ENCODE measurements at places on chromosomes 6 and 20. TPM values are rescaled to one million over a fixed set of nuclear protein-coding genes. Genes with fewer than 3 reads are reported as not detected.

The MAD2L1BP gene
- 44.5 TPM for total RNA-seq

- DNase-seq, result no peak
Observed at GRCh38 chr6:25229671-25230321, 49.4 kb upstream of the CARMIL1 start.

GRCh38 chr20:16064989-16065707 lies 508.1 kb downstream of the KIF16B start:
- no peak for DNase-seq

The SOBP gene
- total RNA-seq, result not detected

DNA sequence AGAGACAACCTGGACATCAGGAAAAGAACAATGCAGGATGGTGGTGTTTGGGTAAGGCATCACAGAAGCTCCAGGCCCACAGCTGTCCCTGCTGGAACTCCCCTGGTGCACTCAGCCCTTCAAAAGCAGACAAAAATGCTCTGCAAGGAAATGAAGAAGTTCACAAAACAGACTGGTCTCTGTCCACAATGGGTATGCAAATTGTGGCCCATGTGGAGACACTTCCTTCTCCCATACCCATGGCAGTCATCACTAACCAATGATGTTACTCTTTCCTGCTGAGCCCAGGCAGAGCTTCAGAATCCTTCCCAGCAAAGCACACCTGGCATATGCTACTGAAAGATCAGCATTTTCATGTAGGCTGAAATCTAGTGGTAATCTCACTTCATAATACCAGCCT lies 42.6 kb upstream of the PXDC1 start:
- DNase-seq, result no peak

DNA sequence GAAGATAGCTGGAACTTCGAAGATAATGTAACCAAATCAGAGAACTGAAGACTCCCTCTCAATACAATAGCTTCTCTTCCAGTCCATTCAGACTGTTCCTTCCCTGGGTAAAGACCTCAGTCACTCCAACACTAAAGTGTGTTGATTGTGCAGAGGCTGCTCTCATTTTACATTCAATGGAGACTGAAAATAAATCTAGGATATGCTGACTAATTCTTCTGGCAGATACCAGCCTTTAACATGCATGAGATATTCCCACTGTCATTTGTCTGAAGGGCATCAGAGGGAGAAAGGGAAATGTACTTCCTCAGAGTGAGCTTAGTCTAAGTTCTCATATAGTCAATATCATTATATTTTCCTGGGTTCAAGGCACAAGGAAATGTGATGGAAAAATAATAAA lies 166.4 kb upstream of the IRAK1BP1 start:
- DNase-seq, result no peak

DNA sequence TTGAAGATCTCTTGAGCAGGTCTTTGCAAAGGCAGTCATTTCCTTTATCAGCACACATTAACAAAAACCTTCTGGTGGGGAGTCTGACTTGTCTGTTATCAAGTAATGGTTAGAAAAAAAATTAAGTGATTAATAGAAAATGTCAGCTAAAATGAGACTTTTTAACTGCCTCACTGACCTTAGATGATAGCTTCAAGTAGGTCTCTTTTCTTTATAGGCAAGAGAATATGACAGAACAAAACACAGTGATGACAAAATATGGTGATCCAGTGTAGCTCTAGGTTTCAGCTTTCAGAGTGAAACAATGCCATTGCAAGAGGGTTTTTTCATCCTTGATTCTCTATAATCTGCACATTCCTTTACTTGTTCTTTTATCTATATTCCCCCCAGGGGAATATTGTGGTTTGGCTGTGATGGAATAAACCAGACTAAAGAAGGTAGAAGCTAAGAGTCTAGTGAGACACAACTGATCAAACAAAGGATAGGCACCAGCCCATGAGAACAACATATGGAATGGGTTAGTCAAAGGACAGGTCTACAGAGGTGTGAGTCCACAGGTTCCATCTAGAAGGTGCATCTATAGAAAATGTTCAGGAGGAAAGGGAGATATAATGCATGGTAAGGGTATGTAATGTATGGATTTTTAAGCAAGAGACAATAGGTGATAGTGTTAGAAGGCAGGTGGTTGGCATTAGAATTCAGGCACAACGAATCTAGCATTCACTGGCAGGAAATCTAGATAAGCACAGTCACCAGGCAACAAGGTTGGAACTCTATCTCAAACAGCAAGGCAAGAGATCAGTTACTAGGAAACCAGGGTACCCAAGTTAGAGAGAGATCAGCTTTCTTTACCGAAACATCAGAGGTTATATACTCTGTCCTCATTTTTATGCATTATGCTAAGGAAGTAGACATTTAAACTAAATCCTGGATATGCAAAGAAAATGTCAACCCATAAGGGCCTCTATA lies 228.9 kb upstream of the SMLR1 start:
- no peak for DNase-seq

DNA sequence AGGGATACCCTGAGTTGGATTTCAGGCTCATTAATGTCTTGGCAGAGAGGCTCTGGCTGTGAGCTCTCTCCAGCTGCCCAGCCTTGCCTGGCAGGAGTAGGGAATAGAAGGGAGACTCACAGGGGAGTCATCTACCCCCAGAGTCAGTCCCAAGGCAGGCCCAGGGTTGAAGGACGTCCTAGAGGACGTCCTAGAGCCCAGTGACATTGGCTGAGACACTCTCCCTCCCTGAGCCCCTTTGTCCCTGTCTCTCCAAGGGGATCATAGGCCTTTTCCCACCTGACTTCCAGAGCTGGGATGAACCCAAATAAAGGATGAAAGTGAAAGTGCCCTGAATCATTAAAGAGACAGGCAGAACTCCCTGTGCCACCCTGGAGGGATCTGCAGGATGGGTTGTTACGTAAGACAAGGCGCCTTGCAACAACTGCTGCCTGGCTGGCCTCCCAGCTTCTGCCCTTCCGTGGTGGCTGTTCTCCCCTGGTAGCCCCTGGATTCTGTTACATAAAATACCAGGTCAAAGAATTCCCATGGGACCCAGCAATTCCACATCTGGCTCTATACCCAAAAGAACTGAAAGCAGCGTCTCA lies 53.6 kb upstream of the SIRPA start:
- no peak for DNase-seq

DNA sequence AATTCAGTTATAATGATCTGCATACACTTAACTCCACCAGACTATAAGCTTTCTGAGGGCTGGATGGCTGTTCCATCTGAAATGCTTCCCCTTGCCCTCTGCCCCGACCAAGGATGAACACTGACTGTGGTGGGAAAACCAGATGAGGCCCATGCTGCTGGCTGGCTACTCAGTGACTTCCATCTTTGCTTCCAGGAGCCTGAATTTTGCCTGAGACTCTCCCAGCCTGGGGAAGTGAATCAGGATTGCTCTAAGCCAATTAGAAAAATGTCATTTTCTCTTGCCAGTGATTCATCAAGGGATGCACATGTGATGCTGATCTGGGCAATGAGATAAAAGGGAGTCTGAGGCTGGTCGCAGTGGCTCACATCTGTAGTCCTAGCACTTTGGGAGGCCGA lies 1.7 kb upstream of the TOMM34 start:
- no peak for DNase-seq

DNA sequence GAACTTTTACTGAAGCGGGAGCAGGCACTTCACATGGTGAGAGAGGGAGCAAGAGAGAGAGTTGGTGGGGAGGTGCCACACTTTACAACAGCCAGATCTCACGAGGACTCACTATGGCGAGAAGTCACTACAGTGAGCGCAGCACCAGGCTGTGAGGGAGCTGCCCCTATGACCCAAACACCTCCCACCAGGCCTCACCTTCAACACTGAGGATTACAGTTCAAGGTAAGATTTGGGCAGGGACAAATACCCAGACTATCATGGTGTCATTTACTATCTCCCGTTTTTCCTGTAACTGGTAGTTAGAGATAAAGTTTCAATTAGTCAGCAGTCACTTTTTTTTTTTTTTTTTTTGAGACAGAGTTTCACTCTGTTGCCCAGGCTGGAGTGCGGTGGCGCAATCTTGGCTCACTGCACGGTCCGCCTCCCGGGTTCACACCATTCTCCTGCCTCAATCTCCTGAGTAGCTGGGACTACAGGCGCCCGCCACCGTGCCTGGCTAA lies 7.8 kb downstream of the RBCK1 start:
- no peak for DNase-seq

- DNase-seq, result no peak
Observed at GRCh38 chr6:130670142-130670541, 157.1 kb upstream of the SMLR1 start.

DNA sequence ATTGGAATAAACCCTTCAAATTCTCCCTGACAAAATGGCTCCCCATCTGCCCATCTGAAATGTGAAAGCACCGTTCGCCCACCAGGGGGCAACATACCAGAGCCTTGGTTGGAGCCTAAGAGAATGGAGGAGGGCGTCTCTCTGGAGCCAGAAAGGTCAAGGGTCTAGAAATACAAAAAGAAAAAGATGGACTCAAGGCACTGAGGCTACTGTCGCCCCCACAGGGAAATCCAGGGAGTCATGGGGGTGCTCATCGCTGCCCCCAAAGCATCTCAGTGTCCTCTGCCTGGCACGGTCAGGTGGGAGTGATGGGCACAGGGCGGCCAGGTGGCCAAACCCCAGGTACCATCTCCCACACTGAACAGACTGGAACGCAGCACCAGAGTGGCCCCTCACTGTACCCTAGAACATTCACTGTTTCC lies 136.3 kb downstream of the ZMYND8 start:
- peak; percentile 19 for DNase-seq

GRCh38 chr6:1895721-1896120 lies 286.0 kb downstream of the FOXC1 start:
- no peak for DNase-seq

The SLC25A27 gene
- total RNA-seq, result 3.3 TPM

GRCh38 chr6:142165227-142165626 lies 18.2 kb downstream of the VTA1 start:
- DNase-seq, result no peak

- no peak for DNase-seq
Observed at GRCh38 chr6:34592208-34592952, 36.3 kb upstream of the SPDEF start.

GRCh38 chr6:109628158-109629000 lies 62.6 kb downstream of the AK9 start:
- no peak for DNase-seq

DNA sequence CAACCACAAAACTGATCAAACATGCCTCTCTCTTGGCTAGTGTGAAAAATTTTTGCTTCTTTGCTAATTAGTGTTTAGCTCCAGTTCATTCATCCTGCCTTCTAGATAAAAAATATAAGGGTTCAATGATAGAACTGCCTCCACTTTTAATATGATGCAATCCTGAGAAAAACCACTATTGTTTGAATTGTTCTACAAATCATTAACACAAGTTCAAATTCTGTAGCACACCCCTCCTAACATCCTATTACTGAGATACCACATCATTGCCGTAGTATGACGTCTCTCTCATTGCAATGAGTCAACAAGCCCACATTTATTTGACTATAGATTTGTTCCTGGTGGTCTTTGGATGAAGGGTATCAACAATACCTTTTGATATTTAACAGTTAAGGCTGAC lies 365.8 kb upstream of the OPRM1 start:
- no peak for DNase-seq

The C20orf202 gene
- total RNA-seq, result not detected

DNA sequence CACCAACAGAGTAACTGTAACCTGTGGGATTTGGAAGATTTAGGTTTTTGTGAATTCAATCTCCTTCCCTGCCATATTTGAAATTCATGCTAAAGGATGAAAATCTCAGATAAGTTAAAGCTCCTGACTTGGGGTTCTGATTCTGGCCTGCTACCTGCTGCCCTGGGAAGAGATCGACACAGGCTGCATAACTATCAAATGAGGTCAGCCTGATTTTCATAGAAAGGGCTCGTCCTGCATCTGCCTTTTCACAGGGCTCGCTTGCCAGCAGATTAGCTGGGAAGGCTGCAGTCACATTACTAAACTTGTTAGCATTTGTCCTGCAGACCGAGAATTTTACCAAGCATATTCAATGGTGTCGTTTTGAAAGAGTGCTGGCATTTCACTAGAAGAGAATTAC lies 14.6 kb downstream of the GCLC start:
- DNase-seq, result no peak

DNA sequence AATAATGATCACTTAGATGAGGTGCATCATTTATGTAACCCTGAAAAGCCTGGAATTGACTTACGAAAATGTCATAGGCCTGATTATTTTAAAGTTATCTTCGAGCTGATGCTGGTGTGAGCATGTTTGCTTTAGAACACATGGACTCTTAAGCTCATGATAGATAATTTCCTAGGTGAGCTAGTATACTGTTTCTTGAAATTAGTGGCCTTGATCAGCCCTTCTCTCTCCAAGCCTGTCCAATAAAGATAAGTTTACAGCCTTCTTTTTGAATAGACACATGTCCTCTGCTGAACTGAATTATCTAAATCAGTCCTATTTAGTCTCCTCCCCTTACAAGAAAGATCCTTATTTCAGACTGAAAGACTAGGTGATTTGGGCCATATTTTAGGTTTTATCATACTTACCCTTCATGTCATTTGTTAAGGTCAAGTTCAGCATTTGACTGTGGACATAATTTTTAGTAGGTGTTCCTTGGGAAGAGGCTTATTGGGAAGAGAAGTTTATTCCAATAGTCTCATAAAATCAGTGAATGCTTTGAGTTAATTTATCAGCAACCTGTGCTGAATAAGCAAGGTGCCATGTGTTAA lies 15.3 kb downstream of the FOXO3 start:
- DNase-seq, result no peak
